PC-9 (cell line): ENCODE measurements at places on chromosomes 7 and 10. TPM values are rescaled to one million over a fixed set of nuclear protein-coding genes. Genes with fewer than 3 reads are reported as not detected.

Gene DKK1
- total RNA-seq = 75.2 and 106 TPM in 2 replicates

Gene SSC4D
- total RNA-seq = 3.5 and 3.9 TPM in 2 replicates

Gene JAKMIP3
- total RNA-seq = 5.6 and 5.8 TPM in 2 replicates

Gene ITIH5
- not detected in 2 replicates for total RNA-seq

Gene CTTNBP2
- total RNA-seq = not detected in 2 replicates

Gene SAP25
- total RNA-seq = 11.0 and 15.3 TPM in 2 replicates

Gene ZC3HAV1
- total RNA-seq = 30.8 and 36.7 TPM in 2 replicates

Gene CYP2C19
- not detected in 2 replicates for total RNA-seq

Gene ZNF503
- 1.4 and 1.5 TPM in 2 replicates for total RNA-seq

Gene ZPBP
- not detected in 2 replicates for total RNA-seq

Gene FXYD4
- not detected in 2 replicates for total RNA-seq

Gene GPR15LG
- not detected in 2 replicates for total RNA-seq

Gene ASZ1
- total RNA-seq = not detected in 2 replicates

Gene ITIH2
- total RNA-seq = not detected in 2 replicates
